Smooth muscle cell of the brain vasculature (primary cell): ENCODE measurements at places on chromosomes 12 and 14.
A peak's percentile ranks its signal among the peaks of the same experiment; 100 is the strongest.

DNA sequence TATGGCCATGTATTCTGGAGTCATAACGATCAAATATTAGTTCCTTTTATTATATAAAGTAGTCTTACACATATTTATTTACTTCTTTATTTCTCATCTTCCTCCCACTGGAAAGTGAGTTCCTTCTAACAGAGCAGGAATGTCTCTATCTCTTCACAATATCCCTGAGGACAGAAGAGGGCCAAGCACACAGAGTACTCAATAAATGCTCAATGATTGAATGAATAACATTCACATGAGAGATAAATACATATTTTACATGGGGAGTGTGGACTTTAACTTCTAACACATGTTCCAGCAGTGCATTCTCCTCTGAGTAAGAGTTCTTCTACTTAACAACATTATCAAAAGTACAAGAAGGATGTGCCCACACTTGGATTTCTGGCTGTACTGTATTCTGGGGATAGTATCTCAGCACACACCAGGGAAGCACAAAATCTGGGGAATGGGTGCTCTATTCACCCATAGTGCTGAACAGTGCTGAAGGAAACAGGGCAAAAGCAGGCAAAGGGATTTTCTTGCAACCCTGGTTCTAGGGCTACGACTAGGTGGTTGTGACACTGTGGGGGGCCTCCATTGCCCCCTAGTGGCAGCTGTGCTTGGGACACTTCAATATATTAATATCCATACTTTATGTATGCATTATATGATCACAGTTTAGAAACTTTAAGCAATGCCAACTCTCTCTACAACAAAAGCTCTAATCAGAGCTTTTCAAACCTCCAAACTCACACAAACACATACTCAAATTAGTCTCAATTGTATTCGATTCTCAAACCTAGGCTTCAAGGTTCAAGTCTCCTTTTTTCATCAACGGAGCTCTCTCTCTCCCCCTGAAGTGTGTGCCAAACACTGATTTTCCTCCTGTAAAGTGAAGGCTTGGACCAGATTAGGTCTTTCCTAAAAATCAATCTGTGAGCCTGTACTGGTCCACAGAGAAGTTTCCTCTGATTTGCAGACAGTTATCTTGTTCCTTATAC, 115.5 kb downstream of the SLC2A13 start:
- DNase-seq, result peak; percentile 20

- no peak for DNase-seq
These were observed 11.3 kb downstream of the MED13L start for GRCh38 chr12:116266168-116266601.

- no peak for DNase-seq
These were observed 538.7 kb upstream of the TMEM132C start for GRCh38 chr12:127728285-127728684.

DNA sequence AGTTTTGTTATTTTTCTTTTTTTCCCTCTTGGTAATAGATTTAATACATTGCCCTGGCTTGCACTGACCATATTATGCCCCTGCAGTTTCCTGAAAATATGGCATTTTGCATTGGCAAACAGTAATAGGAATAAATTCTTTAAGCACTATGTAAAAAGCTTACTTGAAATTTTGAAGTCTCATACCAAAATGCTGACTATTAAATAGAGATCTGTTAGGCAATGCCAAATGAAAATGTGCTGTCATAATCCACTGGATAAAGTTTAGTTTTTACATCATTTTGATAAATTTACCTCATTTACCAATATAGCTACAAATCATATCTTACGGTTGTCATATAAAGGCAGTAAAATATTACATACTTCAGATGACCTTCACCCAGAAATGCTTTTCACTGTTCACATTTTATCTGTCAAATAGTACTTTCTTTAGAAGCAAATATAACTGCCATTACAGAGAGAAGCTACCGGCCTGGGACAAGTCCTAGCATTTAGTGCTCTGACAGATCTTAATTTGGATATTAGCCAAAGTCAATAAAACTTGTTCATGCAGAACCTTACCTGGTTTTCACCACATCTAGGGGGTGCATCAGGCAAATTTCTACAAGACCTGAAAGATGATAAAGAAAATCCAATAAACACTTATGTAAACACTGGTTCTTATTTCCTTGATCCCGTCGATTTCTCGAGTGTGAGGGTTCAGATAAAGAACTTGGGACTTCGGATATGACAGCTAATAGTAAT, 212.9 kb downstream of the PAX9 start:
- no peak for DNase-seq

DNA sequence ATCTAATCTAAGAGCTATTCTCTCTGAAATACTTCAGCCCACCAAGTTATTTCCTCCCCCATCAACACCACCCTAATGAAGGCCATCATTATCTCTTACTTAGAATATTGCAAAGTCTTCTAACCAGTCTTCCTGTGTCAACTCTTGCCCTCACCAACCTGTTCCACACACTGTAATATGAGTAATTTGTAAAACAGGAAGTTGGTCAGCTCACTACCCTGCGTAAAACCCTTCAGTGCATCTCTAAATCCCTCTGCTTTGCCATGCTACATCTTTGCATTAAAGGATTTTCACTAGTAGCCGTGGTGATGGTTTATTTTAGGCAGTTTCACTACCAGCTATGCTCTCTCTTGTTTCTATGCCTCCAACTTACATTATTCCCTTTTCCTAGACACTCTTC, 70.0 kb downstream of the KIF21A start:
- DNase-seq, result no peak

DNA sequence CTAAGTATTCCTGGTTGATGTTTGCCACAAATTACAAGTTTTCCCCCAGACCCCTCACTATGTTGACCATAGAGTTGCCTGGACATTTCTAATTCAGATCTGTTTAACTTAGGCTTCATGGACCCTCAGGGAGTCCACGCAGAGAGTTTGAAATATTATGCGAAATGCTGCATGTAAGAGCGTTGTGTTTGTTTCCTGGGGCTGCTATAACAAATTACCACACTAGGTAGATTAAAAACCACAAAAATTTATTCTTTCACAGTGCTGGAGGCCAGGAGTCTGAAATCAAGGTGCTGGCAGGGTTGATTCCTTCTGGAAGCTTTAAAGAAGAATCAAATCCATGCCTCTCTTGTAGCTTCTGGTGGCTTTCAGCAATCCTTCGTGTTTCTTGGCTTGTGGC, 177.9 kb upstream of the KITLG start:
- DNase-seq, result no peak

- no peak for DNase-seq
These were observed 46.0 kb downstream of the SH2B3 start for GRCh38 chr12:111451649-111452129.

GRCh38 chr12:6183689-6184428, 16.3 kb upstream of the CD9 start:
- DNase-seq, result no peak

DNA sequence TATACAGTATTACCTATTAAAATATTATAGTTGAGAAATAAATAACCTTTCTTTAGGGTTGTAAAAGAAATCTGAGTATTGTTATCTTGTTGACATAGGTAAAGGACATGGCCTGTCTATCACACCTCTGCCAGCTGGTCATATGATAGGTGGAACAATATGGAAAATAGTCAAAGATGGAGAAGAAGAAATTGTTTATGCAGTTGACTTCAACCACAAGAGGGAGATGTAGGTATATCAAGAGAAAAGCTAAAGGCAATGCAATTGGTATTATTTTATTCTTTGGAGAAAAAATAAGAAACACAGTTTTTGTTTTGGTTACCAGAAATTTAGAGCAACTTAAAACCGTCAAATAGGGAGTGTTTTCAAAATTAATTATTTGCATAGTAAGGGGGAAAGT, 13.5 kb downstream of the CPSF2 start:
- no peak for DNase-seq

- no peak for DNase-seq
These were observed 59.9 kb downstream of the MIA2 start for GRCh38 chr14:39293629-39294028.

GRCh38 chr14:103125098-103126070, 2.1 kb downstream of the TNFAIP2 start:
- DNase-seq, result no peak
